Motor neuron (in vitro differentiated cells): ENCODE measurements at places on chromosomes 13 and 19.

GRCh38 chr13:107730813-107731212 is 484.5 kb downstream of the LIG4 start:
- ATAC-seq: no peak

DNA sequence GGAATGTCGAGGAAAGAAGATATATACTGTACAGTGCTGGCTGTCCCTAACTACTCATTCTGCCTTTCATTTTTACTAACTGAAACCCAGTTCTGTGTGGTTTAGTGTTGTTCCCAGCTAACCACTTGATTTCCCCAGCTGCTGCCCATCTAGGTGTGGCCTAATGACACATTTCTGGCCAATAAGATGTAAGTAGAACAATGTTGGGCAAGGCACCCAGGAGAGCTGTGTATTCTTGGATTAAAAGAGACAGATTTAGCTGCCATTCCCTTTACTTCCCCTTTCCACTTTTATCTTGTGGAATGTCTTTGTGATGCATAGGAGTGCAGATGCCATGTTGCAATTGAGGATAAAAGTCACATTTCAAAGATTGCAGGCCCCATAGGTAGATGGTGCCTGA is 28.3 kb upstream of the PCDH9 start:
- ATAC-seq: no peak

GRCh38 chr13:36818804-36819738 is at the start of gene RFXAP:
Gene RFXAP, plus strand, starts transcription at chr13:36819222. Its CDS starts 136 bp downstream, at chr13:36819358.
- peak; percentile 95 for ATAC-seq

GRCh38 chr19:4139614-4140236 is 13.7 kb upstream of the CREB3L3 start:
- peak; percentile 23 for ATAC-seq

GRCh38 chr19:35991731-35992450 is 3.1 kb upstream of the SDHAF1 start:
- no peak for ATAC-seq

GRCh38 chr19:7899751-7900378 is 3.8 kb upstream of the MAP2K7 start:
- no peak for ATAC-seq

GRCh38 chr19:50387176-50387867 is 3.2 kb downstream of the POLD1 start:
- ATAC-seq: no peak

- ATAC-seq: peak; percentile 18
Measured at GRCh38 chr19:918481-919198, 1.5 kb downstream of the KISS1R start.

GRCh38 chr19:55578761-55579747 is 1.6 kb downstream of the ZNF579 start:
- no peak for ATAC-seq

DNA sequence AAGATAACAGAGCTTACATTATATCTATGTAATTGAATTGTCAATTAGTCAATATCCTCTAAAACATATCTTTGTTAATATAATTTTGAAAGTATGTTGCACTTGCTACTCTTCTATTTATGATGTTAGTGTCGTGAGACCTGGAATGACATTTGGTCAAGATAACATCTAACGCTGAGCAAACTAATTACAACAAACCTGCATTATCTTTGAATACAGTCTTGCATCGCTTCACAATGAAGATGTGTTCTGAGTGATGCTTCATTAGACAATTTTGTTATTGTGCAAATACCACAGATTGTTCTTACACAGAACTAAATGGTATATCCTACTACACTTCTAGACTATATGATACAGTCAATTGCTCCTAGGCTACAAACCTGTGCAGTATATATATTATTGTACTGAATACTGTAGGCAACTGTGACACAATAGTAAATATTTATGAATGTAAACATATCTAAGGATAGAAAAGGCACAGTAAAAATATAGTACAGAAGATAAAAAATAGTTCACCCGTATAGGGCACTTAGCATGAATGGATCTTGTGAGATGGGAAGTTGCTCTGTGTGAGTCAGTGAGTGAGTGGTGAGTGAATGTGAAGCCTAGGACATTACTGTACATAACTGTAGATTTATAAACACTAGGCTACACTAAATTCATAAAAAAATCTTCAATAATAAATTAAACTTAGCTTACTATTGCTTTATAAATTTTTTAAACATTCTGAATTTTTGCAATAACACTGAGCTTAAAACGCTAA is 1773.8 kb downstream of the PCDH9 start:
- no peak for ATAC-seq

- peak; percentile 92 for ATAC-seq
Measured at GRCh38 chr13:44373601-44374347, at the start of gene SERP2. Gene SERP2, plus strand, starts transcription at chr13:44373824. Its CDS starts 202 bp downstream, at chr13:44374026.

DNA sequence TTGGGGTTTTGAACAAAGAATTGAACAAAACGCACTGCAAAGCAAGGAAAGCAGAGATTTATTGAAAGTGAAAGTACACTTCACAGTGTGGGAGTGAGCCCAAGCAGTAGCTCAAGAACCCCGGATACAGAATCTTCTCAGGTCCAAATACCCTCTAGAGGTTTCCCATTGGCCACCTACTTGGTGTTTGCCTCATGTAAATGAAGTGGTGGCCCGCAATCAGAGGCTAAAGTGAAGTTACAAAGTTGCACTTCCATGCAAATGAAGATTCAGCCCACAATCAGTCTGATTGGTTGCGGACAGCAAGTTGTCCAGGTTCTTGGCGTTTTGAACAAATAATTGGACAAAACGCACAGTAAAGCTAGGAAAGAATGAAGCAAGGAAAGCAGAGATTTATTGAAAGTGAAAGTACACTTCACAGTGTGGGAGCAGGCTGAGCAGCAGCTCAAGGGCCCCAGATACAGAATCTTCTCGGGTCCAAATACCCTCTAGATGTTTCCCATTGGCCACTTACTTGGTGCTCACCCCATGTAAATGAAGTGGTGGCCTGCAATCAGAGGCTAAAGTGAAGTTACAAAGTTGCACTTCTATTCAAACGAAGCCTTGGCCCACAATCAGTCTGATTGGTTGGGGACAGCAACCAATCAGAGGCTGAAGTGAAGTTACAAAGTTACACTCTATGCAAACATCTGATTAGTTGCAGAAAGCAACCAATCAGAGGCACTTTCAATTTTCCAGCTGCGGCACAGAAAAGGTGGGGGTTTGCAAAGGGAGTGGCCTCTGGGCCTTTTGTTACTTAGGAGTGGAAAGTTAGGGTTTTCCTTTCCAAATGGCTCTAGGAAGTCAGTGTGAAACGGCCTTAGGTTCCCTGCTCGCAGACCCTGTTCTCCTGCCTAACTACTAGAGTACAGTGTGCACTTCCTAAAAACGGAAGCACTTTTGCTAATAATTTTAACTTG is 4.8 kb upstream of the TM9SF2 start:
- ATAC-seq: no peak

- no peak for ATAC-seq
Measured at GRCh38 chr19:40130013-40130412, 39.3 kb upstream of the ZNF780A start.

GRCh38 chr13:40350283-40350992 is 316.0 kb downstream of the FOXO1 start:
- ATAC-seq: no peak

- ATAC-seq: no peak
Measured at GRCh38 chr19:28196961-28197360, 1016.0 kb downstream of the UQCRFS1 start.
